ENCODE measurements at places on chromosomes 4 and X.

DNA sequence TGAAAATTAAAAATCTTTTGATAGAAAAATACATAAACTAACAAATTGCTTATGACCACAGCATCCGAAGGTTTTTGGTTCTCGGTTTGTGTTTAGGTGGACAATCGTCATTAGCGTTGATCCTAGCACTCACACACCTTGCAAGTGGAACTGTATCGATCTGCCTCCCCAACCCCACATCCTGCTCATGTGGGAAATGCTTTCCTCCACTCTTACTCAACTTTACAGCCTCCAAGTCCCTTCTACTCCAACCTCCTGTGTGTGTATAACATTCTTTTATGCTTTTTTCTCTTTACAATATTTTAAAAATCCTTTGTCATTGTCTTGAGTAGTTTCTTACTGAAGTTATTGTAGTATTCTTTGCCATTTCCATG, 15.6 kb upstream of the TMEM131L start:
- peak; percentile 60 for DNase-seq

- DNase-seq, result no peak
Measured at GRCh38 chr4:94889946-94890345, 132.2 kb downstream of the BMPR1B start.

DNA sequence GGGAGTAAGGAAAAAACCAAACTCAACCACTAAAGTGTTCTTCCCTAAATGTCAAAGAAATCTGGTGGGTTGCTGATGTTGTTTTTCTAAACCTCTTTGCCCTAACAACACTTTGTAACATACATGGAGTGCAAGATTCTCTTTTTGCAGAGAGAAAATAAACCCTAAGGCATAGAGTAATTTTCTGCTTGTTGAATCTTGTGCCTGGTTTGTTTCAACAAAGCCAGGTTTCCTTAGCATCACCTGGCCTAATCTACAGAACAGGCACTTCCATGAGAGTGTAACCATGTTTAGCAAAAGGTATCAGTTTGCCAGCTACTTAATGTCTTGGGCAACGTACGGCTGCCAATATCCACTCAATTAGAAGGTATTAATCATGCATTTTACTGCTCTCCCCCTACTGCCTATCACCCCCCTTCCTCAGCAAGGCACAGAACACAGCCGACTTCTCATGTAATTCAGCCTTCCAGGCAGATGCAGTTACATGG, 219.2 kb downstream of the MAML3 start:
- DNase-seq, result no peak

DNA sequence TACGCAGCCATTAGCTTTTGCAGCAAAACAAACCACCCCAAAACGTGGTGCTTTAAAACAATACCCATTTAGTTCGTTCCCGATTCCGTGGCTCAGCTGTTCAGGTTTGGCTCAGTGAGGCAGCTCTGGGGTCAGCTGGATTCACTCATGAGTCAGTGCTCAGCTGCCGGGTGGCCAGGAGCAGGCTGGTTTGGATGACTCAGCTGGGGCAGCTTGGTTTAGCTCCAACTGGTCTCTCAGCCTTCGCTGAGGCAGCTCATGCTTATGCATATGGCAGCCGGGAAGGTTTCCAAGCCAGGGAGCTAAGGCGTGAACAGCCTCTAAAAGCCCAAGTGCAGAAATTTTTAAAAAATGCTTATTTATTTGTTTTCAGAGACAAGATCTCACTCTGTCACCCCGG, 13.3 kb upstream of the CD99 start:
- DNase-seq, result no peak

DNA sequence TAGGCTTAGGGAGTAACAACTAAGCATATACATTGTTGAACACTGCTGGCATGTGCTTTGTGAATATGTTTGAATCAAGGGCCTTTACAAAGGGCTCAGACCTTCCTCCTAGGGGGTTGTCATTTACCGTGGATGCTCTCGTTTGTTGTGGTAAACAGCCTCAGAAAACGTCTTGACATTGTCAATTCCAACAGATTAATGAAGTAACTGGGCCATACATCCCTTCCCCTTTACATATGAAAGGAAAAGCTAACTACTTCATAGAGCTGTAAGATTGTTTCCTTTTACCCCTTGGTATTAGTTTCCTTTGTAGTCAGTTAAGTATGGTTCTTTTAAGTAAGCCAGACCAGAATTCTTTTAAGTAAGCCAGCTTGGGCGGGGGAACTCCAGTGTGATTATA, 42.9 kb downstream of the FAT4 start:
- no peak for DNase-seq

DNA sequence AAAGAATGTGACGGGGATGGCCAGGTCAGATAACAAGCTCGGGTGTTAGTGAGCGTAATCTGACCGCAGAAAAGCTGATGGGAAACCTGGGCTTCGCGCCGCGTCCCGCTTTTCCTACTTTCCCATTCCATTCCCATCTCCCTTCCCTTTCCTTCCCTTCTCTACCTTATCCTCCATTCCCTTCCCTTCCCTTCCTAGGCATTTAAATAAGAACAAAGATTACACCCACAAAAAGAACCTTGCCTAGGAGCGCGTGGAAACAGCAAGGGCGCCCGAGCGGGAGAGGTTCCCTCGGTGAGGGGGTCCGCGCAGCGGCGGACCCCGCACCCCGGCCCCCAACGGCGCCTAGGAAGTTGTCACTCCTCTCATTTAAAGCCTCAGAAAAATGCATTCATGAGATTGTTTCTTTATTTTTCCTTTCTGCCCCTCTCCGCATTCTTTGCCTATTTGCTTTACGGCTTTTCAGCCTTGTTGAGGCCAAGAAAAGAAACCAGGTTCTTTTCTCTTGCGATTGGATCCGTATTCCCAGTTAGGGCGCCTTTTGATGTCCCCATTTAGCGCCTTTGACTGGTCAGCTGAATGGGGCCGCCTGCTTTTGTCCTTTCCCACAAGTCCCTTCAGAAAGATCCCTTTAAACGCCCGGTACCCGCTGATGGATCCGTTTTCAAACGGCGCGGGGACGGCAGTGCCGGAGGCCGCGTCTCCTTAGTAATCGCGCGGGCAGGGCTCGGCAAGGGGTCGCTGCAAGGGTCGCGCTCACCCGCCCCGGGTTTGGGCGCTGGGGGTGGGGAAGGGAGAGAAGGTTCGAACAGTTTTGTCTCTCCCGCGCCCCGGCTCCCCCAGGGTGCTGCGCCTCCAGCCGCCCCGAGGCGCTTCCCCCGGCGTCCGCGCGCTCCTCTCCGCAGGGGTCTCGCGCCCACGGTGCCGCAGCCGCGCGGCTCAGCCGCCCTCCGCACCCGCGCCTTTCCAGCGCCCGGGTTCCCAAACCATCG, 54.1 kb upstream of the TMEM33 start:
- DNase-seq, result no peak

- no peak for DNase-seq
Measured at GRCh38 chr4:26789208-26789607, 71.4 kb upstream of the STIM2 start.

GRCh38 chr4:22500128-22500611, 15.7 kb downstream of the ADGRA3 start:
- no peak for DNase-seq

DNA sequence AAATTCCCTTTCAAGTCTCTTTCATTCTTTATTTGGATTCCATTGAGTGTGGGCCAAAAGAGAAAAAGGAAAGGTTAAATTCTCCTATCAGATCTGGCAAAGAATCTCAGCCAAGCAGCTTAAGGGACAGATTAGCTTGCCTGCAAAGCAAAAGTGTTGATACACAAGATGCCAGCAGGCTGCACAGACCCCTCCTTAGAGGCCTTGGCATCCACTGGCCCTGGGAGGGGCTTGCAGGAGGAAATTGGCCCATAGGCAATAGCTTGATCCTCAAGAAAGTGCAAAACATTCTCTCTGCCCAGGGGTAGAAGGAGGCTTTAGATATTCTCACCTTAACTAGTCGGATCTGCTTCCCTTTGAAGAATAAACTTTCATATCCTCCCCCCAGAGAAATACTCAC, 300.4 kb upstream of the CPEB2 start:
- no peak for DNase-seq

- no peak for DNase-seq
Measured at GRCh38 chrX:122439831-122440230, 744.2 kb upstream of the GRIA3 start.

- no peak for DNase-seq
Measured at GRCh38 chr4:116925900-116926457, 159.4 kb downstream of the TRAM1L1 start.

GRCh38 chr4:155854582-155855226, 11.4 kb downstream of the ASIC5 start:
- DNase-seq, result no peak

GRCh38 chr4:80489798-80490197, 154.3 kb downstream of the CFAP299 start:
- DNase-seq, result no peak

DNA sequence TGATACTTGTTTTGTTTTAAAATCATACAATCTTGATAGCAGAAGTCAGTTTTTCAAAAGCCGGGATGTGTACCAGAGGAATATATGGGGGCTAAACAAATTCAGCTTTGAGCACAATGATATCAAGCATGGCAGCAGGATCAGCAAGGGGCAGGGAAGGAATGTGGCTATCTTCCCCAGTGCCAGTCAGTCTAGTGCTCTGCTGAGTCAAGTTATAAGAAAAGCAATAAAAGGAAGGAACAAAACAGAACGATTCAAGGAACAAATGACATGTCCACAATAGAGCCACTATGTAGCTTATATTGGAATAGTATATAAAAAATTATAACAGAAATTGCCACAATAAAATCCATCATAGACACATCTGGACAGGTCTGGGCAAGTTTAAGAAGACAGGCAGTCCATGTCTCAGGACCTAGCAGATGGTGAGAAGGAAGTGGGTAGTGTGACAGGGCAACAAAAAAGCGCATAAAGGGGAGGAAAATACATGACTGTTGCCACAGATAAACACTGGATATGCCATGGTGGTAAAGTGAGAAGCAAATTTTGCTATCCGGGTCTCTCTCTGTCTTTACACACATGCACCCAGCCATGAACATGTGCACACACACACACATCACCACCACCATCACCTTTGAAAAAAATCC, 518.2 kb upstream of the HTR2C start:
- DNase-seq, result no peak

- DNase-seq, result peak; percentile 25
Measured at GRCh38 chrX:46837558-46838485, 979 bp downstream of the RP2 start.

- peak; percentile 53 for DNase-seq
Measured at GRCh38 chrX:152632445-152633097, 5.1 kb upstream of the GABRQ start.

- no peak for DNase-seq
Measured at GRCh38 chr4:98786866-98787265, 128.5 kb upstream of the TSPAN5 start.

DNA sequence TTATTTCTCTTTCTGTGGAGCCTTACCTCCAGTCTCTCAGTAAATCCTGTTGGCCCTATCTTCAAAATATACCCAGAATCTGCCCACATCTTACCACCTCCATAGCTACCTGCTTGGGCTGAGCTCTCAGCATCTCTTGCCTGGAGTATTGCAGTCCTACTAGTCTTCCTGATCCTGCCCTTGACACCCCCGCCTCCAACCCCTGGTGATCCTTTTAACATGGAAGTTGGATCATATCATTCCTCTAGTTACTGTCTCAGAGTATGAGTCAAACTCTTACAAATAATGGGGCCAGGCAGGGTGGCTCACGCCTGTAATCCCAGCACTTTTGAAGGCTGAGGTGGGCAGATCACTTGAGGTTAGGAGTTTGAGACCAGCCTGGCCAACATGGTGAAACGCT, 43.1 kb upstream of the SETD7 start:
- no peak for DNase-seq

DNA sequence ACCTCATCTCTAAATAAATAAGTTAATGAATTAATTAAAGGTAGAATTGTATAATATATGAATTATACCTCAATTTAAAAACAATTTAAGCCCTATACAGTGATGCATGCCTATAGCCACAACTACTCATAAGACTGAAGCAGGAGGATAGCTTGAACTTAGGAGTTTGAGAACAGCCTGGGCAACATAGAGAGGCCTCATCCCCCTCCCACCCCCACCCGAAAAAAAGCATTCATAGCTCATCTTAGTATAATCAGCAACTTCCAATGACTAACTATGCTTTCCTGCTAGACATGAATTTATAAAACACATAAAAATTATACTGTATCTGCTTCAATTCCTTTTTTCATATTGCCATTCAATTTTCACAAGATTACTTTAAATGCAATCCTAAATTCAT, 1.6 kb downstream of the LRBA start:
- DNase-seq, result no peak

DNA sequence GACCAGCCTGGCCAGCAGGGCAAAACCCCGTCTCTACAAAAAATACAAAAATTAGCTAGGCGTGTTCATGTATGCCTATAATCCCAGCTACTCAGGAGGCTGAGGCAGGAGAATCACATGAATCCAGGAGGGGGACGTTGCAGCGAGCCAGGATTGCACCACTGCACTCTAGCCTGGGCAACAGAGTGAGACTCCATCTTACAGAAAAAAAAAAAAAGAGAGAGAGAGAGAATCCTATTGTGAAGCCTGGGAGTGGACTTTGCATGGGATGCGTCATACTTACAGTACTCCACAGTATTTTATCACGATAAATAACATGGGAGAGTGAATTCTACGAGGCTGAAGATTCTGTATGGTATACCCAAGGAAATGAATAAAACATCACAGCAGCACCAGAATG, 139.6 kb downstream of the AASDH start:
- DNase-seq, result no peak

DNA sequence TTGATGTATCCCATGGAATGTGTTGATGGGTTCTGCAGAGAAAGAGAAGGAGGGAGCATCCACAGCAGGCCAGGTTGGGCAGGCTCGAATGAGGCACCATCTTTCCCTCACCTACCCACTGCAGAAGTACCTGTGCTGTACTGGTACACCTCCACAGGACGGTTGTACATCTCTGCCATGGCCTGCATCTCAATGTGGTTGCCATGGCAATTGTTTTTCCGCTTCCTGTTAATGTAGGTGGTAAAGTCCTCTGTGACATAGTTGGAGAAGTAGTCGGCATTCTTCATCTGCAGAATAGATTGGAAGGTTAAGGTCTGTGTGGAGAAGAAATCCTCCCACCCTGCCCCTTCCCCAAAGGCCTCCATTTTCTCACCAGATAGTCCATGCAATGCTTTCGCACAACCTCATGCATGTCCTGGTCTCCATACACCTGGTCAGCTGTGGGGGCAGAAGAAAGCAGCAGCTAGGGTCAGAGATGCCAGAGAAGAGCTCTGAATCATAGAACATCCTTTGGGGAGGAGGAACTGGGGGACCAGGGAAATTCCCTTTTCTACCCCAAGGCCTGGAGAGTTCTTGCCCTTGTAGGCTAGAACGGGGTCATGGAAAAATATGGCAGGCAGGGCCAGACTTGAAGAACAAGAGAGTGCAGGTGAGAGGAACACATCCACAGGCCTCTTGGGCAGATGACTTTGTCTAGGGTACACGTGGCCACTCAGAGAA, 15.9 kb upstream of the PIM2 start:
- DNase-seq, result peak; percentile 54

DNA sequence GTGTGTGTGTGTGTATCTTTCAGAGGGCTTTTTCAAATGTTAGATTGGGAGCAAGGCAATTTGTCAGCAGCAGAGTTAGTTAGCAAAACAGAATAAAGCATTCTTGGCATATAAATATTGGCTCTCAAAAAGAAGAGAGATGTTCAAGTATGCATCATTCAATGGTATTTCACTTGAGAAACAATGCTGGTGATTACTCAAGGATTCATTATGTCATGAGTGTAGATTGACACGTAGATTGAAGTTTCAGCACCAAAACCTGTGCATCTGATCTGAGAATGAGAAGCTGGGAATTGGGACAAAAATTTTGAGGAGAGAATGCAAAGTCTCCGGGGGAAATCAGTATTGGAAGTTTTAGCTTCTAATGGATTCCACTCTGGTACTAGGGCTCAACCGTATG, 241.4 kb downstream of the FRMPD4 start:
- no peak for DNase-seq
